HFFc6 (cell line): ENCODE measurements at places on chromosomes 11 and 22. TPM values are rescaled to one million over a fixed set of nuclear protein-coding genes. Genes with fewer than 3 reads are reported as not detected.

GRCh38 chr22:46449116-46449691 lies 88.2 kb downstream of the CELSR1 start:
- no peaks in the 10 kb centered on the region for H3K36me3 ChIP-seq
- H3K4me3 ChIP-seq, result no peak overlapping the region
- no peak overlapping the region for H3K27ac ChIP-seq
- no peaks in the 10 kb centered on the region for H3K4me1 ChIP-seq

- H3K27ac ChIP-seq, result no peak overlapping the region
- H3K4me3 ChIP-seq, result no peak overlapping the region
- H3K4me1 ChIP-seq, result no peaks in the 10 kb centered on the region
- H3K27me3 ChIP-seq, result peaks cover 72% of the 10 kb centered on the region
- DNase-seq, result no peak
- H3K36me3 ChIP-seq, result no peaks in the 10 kb centered on the region
Observed at GRCh38 chr11:64694821-64695365, 28.1 kb downstream of the NRXN2 start.

- no peak overlapping the region for H3K27ac ChIP-seq
- no peak for DNase-seq
- H3K4me1 ChIP-seq, result peaks cover 18% of the 10 kb centered on the region
- peaks cover 8% of the 10 kb centered on the region; the same call in 1 of the 2 replicates for H3K36me3 ChIP-seq
- H3K4me3 ChIP-seq, result no peak overlapping the region
- no peaks in the 10 kb centered on the region; the same call in 1 of the 2 replicates for H3K27me3 ChIP-seq
Observed at GRCh38 chr11:19658344-19658743, 54.3 kb upstream of the NAV2 start.

DNA sequence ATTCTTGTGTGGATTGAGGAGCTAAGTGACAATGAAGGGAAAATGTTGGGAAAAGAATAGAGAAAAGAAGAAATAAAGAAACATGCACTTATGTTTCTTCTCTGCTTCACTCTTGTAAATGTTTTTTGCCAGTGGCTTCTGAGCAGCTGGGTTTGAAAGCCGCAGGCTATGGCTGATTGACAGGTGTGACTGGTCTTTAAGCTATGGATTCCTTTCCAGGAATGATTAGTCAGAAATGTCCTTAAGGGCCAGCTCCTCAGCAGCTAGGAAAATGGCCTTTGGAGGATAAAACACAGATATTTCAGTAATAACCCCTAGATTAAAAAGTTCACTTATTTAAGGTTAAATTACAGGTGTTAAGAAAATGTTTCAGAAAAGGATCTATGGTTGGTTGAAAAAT lies 6.5 kb upstream of the USP28 start:
- peak; percentile 29 for DNase-seq
- H3K27ac ChIP-seq, result no peak overlapping the region
- H3K4me1 ChIP-seq, result no peaks in the 10 kb centered on the region
- H3K36me3 ChIP-seq, result no peaks in the 10 kb centered on the region
- peaks cover 9% of the 10 kb centered on the region for H3K27me3 ChIP-seq
- no peak overlapping the region for H3K4me3 ChIP-seq

GRCh38 chr11:10844356-10844755 lies 13.5 kb downstream of the ZBED5 start:
- H3K27ac ChIP-seq, result 0 out of 2 replicates have a peak overlapping the region, but pooled peaks have one; percentile 11
- no peaks in the 10 kb centered on the region for H3K36me3 ChIP-seq
- 0 out of 2 replicates have a peak, but pooled peaks cover 4% of the 10 kb centered on the region for H3K27me3 ChIP-seq
- no peak overlapping the region for H3K4me3 ChIP-seq
- peaks cover 32% of the 10 kb centered on the region for H3K4me1 ChIP-seq

DNA sequence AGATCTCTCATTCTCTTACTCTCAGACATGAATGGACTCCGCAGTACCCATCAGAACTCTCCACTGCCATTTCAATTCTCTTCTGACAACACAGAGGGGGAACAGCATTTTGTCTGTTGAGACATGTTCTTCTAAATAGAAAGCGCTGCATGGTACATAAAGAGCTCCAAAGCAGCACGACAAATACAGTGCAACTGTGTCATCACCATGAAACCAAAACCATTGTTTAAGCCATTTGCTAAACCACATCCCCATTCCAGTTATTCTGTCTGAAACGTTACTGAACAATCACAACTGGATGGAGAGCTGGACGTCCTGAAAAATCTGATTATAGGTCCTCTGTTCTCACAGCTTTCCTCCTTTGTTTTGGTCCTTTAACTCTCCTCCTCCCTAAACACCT lies 17.9 kb upstream of the TENM4 start:
- no peak for DNase-seq
- no peak overlapping the region for H3K4me3 ChIP-seq
- H3K36me3 ChIP-seq, result no peaks in the 10 kb centered on the region
- no peak overlapping the region for H3K27ac ChIP-seq

- DNase-seq, result no peak
- H3K27ac ChIP-seq, result peak overlapping the region; percentile 82
- H3K36me3 ChIP-seq, result peaks cover 11% of the 10 kb centered on the region
- peaks cover 2% of the 10 kb centered on the region; the same call in 1 of the 2 replicates for H3K27me3 ChIP-seq
Observed at GRCh38 chr22:29883775-29884097, 762 bp downstream of the MTMR3 start.

- no peak overlapping the region for H3K4me3 ChIP-seq
- H3K36me3 ChIP-seq, result 0 out of 2 replicates have a peak, but pooled peaks cover 4% of the 10 kb centered on the region
- H3K27ac ChIP-seq, result no peak overlapping the region
- DNase-seq, result no peak
Observed at GRCh38 chr22:19905347-19906276, 36.0 kb upstream of the COMT start.

DNA sequence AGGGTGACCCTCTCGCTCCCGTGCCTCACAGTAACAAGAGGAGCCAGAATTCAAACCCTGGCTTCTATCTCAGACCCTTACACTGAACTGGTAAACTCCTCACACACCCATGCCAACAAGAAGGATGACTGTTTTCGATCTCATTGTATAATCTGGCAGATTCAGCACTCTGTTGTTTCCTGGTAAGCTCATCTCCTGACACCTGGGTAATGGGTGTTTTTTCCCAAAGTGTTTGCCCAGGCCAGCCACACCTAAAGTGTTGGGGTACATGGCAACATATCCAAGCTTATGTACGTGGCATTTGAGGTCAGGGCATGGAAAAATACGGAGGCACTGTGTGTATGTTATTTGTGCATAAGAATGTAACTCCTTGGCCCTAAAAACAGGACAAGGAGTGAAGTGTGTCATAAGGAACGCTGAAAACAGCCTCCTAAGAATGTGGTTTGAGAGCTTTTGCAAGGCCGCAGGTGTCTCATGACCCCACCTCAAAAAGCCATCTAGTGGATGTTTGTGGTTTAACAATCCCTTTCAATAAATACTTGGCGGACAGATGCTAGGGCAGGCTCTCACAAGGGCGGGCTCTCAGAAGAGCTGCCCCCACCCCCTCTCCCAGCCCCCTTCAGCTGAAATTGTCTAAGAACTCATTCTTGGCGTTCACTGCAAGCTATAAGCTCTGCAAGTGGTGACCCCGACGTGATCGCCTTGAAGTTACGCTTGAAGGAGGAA lies at the start of gene MS4A15:
Gene MS4A15 (plus strand): TSS at position 561 of the 726 bp plus-strand sequence. CDS start 6,867 bp downstream, outside the sequence.
- no peak within 1 kb of the TSS for H3K4me3 ChIP-seq
- no peaks in the 10 kb centered on the region for H3K4me1 ChIP-seq
- no peaks in the 10 kb centered on the region for H3K36me3 ChIP-seq
- H3K27me3 ChIP-seq, result peaks cover 32% of the 10 kb centered on the region
- H3K27ac ChIP-seq, result no peak within 1 kb of the TSS

GRCh38 chr11:68399916-68400315 lies 60.6 kb upstream of the PPP6R3 start:
- no peak for DNase-seq
- H3K27ac ChIP-seq, result no peak overlapping the region
- peaks cover 17% of the 10 kb centered on the region for H3K27me3 ChIP-seq

DNA sequence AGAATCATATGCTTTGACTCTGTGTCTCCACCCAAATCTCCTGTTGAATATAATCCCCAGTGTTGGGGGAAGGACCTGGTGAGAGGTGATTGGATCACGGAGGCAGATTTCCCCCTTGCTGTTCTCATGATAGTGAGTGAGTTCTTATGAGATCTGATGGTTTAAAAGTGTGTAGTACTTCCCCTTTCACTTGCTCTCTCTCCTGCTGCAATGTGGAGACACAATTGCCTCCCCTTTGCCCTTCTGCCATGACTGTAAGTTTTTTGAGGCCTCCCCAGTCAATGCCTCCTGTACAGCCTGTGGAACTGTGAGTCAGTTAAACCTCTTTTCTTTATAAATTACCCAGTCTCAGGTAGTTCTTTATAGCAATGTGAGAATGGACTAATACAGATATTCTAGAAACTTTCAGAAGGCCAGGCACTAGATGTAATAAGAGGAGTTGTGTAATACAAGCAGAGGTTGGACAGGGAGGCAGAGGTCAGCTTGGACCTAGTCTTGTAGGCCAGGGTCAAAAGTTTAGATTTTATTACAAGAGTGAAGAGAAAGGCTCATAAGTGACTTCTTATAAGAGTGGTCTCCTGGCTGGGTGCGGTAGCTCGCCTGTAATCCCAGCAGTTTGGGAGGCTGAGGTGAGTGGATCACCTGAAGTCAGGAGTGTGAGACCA lies 9.3 kb upstream of the SERPING1 start:
- H3K4me3 ChIP-seq, result no peak overlapping the region
- no peaks in the 10 kb centered on the region for H3K4me1 ChIP-seq
- H3K27me3 ChIP-seq, result peaks cover 47% of the 10 kb centered on the region
- H3K36me3 ChIP-seq, result no peaks in the 10 kb centered on the region

Gene ELP4
- total RNA-seq, result 9.8 and 11.0 TPM in 2 replicates

Gene INPPL1
- total RNA-seq, result 191 to 217 TPM (median 215 TPM) in 3 replicates

Gene ANO5
- total RNA-seq, result not detected in 3 replicates

Gene CEP126
- total RNA-seq, result 2.1 and 2.4 TPM in 2 replicates
